Left ventricle myocardium inferior (tissue), 1 donor: ENCODE measurements at places on chromosomes 16 and 17.

DNA sequence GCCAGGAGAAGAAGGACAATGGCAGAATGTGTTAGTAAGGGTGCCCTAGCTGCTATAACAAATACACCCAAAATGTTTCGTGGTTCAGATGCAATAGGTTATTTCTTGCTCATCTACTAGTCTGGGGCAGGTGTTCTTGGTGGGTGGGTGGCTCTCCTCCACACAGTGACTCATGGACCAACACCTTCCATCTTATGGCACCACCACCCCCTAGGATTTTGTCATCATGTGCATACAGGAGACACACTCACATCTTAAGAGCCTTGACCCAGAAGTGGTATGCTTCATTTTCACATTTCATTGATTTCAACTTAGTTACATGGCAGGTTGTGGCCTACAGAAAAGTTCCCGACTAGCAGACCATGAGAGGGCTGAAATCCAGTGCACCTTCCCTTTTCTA lies 114.7 kb downstream of the AMFR start:
- DNase-seq, result no peak

GRCh38 chr16:27708651-27709050 lies 158.7 kb downstream of the KATNIP start:
- DNase-seq, result no peak

GRCh38 chr17:64340557-64340956 lies 50.1 kb downstream of the PECAM1 start:
- DNase-seq, result no peak

GRCh38 chr17:54883939-54884338 lies 16.7 kb upstream of the TOM1L1 start:
- DNase-seq, result no peak

- no peak for DNase-seq
Observed at GRCh38 chr17:38591759-38592241, 14.0 kb downstream of the SRCIN1 start.
